Cardiac fibroblast (primary cell): ENCODE measurements at places on chromosomes 16 and 17.

DNA sequence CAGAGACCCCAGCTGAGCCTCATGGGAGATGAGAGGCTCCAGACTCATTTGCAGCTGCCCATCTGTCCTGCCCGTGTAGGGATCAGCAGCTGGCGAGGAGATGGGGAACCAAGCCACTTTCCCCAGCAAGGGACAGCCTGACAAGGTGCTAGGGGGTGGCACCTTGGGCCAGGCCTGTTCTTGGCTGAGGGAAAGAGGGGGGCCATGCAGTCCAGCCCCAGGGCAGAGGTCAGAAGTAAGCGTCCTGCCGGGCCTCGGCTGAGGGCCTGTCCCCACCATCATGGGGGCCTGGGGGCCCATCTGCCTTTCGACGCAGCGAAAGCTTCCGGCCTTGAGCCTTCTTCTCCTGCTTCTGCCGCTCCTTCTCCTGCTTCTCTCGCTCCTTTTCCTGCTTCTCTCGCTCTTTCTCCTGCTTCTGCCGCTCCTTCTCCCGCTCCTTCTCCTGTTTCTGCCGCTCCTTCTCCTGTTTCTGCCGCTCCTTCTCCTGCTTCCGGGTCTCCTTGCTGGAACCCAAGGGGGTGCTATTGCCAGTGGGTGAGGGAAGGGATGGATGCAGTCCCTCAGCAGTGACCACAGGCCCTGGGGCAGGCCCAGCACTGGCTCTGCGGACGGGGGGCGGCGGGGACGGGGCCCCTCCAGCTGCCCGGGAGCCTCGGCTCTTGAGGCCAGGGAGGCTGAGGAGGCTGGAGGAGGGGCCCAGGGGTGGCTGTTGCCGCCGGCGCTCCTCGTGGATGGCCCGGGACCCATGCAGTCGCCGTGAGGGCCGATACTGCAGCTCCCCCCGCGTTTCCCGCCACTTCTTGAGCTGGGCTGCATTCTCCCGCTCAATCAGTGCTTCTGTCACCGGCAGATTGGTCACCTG, 2.8 kb upstream of the CD2BP2 start:
- no peak for DNase-seq

- DNase-seq: no peak
Measured at GRCh38 chr16:64408699-64409098, 713.2 kb downstream of the CDH11 start.

DNA sequence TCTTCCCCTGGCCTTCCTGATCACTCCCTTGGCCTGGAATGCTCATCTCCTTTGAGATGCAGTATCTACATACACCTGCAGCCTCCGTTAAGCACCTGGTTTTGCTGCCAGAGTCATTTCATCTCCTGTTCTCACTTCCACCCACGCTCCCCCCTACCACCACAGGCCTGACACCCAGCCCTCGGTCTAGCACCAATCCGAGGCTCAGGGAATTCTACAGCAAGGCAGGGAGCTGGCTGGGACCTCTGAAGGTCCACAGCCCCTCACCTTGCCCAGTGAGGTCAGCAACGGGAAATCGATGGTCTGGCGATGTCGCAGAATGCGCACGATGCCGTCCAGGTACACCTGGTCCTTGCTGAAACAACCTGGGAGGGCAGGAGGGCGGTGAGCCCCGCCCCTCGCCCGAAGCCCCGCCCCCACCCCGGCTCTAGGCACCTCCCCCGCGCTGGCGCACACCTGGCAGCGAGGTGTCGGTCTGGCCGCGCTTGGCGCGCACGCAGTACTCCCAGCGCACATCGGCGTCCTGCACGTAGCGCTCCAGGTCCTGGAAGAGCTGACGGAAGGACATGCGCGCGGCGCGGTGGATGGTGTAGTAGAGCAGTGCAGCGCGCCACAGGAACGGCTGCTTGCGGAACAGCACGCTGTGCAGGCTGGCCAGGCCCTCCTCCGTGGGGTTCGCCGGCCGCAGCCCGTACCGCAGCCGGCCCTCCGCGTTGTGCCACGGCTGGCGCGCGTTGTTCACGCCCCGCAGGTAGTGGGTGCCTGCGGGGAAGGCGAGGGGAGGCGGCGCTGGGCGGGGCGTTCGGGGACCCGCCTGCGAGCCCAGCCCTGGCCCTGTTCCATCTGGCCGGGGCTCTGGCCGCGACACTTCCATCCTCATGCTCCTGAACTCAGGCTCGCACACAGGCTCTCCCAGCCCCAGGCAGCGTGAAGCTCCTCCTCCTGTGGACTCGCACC, 5.7 kb downstream of the MATCAP1 start:
- DNase-seq: peak; percentile 59

DNA sequence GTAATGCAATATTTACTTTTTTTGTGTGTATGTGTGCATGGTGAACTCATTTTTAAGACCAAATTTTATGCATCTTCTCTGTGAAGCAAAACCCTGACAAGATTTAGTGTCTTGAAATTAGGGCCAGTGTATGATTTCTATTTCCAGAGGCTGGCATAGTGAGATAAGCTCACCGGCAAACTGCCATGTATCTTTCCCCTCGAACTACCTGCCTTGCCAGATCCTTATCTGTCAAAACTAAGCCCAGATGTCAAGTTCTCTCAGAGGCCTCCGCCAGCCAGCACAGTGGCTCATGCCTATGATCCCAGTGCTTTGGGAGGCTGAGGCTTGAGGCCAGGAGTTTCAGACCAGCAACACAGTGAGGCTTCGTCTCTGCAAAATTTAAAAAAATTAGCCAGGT, 10.0 kb downstream of the USP32 start:
- no peak for DNase-seq

DNA sequence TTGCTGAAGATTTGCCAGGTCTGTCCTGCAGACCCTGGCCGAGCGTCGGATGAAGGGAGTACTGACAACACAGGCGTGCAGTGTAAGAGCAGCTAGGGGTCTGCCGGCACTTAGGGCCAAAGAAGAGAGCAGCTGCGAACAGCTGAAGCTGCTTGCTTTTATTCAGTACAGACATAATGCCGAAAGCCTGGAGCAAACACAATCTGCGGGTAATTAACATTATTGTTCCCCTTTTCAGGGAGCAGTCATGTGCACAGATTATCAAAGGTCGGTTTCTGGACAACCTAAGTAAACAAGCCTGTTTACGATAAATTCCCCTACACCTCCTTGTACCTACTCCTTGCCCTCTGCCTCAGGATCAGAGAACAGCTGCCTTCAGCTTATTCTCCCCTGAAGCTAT, 12.0 kb upstream of the KRT23 start:
- no peak for DNase-seq

GRCh38 chr16:11097094-11097786, 152.9 kb downstream of the CLEC16A start:
- DNase-seq: no peak

- peak; percentile 74 for DNase-seq
Measured at GRCh38 chr16:29994600-29995323, 655 bp downstream of the HIRIP3 start.

DNA sequence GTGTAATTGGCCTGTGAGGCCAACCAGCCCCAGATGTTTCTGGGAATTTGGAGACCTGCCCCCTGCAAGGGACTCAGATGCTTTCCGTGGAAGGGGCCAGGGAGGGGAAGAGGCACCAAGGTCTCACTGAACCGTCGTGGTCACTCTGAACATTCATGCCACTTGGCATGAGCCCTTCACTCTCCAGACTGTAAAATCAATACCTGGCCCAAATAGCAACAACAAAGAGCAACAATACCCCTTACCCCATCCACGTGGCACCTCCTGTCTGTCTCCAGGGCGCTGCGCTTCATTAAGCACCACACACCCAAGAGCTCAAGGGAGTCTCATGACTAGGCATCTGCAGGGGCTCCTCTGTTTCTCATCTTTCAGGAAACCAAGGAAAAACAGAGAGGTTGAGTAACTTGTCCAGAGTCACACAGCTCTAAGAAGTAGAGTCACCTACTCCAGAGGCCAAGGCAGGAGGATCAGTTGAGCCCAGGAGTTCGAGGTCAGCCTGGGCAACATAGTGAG, 52.8 kb downstream of the SOCS1 start:
- DNase-seq: no peak
